Caki2 (cell line): ENCODE measurements at places on chromosomes 12 and 14.

DNA sequence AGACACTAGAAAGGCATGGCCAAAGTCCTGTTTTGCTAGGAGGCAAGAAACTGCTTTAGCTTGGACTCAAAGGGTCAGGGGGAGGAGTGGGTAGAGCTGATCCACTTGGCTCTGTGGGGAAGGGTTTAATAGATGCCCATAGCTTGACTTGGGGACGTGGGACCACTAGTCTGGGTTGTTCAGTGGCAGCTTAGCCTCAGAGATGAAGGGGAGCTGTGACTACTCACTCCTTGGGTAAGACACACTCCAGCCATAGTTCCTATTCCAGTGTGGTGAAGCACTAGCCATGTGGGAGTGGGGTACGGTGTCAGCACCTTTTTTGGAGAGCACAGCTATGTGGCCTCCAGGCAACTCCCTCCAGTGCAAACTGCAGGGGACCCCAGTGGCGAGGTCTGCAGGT, 257.3 kb downstream of the TMEM121 start:
- no peak for DNase-seq

DNA sequence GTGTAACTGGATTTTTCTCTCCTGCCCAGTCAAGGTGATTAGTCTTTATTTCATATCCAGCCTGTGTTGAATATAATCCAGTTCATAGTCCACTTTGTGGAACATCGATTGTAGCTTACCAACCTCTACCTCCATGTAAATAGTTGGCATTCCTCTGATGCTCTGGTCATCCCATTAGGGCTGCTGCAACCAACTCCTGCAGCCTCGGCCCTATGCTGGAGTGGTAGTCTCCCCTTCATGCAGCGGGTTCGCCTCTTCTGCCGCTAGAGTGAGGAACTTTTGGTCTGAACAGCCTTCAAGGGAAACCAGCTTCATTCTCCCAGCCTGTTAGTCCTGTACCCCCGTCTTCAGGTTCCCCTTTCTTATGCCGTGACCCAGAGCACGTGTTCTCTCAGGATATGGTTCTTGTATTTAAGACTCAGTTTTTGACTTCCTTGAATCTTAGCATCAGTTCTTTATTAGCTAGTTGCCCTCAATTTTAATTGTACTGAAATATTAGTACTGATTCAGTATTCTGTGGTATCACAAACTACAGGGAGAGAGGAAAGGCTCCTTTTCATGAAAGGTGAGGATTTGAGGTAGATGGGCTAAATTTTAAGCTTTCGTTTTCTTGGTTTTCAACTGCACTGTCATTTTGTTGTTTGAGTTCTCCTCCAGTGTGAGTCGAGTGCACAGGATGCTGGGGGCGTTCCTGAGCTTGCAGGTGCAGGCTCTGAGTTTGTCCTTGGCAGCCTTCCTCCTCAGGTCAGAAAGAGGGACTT, 33.2 kb downstream of the ZNF664 start:
- no peak for DNase-seq

- no peak for DNase-seq
These were observed 12.1 kb downstream of the ACADS start for GRCh38 chr12:120737557-120738251.

GRCh38 chr12:116317986-116318575, 40.6 kb upstream of the MED13L start:
- no peak for DNase-seq

DNA sequence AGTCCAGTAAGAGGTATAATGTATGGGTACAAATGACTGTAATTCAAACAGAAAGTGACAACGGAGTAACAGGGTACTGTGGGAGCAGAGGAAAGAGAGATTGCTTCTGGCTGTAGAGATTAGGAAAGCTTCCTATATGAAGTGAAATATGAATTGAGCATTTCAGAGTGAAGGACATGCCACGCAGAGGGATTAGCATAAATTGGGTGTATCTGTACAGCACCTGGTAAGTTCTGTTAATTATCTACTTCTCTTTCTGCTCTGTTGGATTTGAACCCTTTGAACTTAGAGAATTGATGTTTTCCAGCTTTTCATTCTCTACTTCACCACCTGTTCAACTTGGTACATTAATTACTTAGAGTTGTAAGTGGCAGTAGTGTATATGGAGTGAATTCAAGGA, 8.8 kb downstream of the STK38L start:
- no peak for DNase-seq

DNA sequence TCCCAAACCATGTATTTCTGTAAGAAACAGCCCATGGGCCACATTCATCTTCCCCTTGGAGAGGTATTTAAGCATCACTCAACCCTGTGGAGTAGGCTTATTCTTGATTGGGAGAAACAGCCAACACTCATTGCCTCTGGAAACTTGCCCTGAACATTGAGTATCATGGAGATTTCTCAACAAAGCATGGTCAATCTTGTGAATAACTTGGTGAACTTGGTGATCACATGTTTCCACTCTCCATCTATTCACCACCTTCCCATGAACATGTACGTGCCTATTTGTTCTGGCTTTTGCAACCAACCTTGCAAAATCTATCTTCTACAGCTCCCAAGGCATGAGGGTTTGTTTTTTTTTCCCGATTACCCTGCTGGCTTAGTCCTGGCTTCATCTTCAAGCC, 163.2 kb downstream of the PAH start:
- no peak for DNase-seq

DNA sequence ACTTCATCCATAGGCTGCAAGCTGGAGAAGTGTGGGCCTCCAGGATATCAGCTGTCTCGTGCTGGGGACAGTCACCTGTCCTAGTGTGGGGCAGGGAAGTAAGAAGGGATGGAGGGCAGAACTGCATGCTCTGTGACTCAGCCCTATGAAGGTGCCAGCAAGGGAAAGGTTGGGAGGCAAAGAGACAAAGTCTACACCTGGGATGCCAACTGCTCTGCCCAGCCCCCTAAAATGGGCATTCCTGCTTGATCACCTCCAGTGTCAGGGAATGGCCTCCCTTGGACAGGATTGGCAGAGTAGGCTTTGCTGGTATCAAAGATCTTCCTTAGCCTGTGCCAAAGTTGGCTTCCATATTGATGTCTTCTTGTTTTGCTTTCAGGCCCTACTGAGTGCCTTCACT, 335.0 kb downstream of the BCL11B start:
- DNase-seq: no peak

- DNase-seq: no peak
These were observed at the start of gene DNAJC22 for GRCh38 chr12:49346659-49347310. DNAJC22 (plus strand) TSS chr12:49346888; CDS start chr12:49348873, 1,985 bp downstream.

DNA sequence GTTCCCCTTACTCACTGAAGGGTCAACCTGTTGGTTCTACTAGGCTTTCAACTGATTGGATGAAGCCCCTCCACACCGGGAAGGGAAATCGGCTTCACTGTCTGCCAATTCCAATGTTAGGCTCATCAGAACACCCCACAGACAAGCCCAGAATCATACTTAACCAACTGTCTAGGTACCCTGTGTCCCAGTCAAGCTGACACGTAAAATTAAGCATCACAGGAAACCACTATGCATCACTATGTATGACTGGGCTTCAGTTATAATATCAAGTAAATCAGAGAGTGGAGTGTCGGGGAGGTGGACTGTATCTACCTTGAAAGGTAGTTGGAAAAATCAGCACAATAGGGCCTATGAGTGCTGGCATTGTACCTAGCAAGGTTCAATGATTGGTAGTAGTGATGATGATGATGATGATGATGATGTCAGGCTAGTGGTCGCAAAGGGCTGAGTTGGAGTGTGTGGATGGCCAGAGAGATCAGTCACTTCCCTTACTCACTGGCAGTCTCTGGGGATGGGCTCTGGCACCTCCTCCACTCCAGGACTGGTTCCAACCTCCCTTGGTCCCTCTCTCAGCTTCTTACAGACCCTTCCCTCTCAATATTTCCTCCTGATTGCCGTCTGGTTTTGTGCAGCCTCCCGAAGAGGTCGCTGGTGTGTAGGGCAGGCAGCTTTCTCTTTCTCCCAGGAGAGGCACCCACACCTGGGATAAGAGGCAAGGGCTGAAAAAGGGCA, 3.3 kb upstream of the ATG101 start:
- no peak for DNase-seq

GRCh38 chr12:45718306-45718705, 11.2 kb upstream of the ARID2 start:
- DNase-seq: no peak

DNA sequence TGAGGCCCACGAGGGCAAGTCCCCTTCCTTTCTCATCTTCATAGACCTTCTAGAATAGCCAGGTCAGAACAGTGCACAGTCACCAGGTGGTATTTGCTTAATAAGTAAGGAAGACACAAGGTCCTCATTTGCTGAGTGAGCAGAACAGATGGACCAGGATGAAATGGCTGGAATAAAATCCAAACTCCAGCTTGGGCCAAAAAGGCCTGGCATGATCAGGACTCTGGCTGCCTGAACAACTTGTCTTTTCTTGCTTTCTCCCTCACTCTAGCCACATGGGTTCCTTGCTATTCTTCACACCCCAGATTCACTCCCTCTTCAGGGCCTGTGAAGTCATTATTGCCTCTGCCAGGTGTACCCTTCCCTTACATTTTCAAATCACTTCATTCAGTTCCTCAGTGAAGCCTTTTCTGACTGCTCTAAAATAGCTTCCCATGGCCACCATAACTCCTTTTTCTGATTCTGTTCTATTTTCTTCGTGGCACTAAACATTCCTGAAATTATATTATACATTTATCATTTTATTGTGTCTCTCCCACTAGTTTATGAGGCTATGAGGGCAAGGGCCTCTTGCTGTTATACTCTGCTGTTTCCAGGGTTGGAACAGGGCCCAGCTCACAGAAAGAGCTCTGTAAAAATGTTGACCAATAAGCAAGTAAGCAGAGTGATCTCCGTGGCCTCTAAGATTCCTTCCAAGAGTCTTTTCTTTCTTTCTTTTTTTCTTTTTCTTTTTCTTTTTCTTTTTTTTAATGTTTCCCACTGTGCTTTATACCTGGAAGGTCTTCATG, 150.8 kb downstream of the TTC8 start:
- DNase-seq: no peak

GRCh38 chr12:46384451-46385309, 12.1 kb upstream of the SLC38A2 start:
- DNase-seq: no peak

DNA sequence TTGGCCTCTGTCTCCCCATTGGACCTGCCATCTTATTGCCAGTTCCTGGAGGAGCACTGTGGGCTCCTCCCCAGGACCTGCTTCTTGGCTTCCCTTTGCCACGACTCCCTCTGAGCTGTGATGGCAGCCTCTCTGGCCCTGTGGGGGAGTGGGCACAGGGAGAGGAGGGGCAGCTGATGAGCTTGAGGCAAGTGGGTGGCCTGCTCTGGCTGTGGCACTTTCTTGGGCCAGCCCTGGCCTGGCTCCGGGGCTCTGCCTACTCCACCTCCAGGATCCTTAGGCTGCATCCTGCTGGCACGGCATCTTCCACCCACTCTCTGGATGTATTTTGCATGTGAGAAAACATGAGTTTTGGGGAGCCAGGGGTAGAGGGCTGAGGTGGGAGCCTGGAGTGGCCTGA, 32.6 kb upstream of the MUCL1 start:
- DNase-seq: no peak

DNA sequence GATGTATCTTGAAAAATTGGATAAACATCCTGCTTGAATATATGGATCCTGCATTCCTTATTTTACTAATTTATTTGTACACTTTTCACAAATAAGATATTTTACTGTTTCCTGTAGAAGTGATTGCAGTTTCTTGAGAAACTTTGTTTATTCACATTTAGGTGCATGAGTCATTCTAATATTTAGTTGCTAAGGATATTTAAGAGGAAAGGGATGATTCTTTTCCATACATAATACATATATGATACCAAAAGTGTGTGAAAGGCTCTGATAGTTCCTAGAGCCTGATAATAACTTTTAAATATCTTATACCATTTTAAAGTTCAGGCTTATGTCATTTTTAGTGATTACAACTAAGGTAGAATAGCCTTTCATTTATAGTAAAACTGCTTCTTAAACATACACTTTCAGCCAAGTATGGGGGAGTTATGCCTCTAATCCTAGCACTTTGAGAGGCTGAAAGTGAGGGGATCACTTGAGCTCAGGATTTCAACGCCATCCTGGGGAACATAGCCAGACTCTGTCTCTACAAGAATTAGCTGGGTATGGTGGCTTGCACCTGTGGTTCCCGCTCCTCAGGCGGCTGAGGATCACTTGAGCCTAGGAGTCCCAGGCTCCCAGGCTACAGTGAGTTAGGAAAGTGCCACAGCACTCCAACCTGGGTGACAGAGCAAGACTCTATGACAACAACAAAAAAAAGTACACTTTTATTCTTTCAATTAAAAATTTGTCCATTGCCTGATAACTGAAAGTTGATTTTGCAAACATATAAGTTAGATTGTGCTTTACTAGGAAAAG, 262.6 kb upstream of the LRIG3 start:
- no peak for DNase-seq

- no peak for DNase-seq
These were observed 32.8 kb upstream of the CMKLR1 start for GRCh38 chr12:108371801-108372344.

GRCh38 chr12:124035163-124035562, 62.1 kb downstream of the ZNF664 start:
- no peak for DNase-seq

DNA sequence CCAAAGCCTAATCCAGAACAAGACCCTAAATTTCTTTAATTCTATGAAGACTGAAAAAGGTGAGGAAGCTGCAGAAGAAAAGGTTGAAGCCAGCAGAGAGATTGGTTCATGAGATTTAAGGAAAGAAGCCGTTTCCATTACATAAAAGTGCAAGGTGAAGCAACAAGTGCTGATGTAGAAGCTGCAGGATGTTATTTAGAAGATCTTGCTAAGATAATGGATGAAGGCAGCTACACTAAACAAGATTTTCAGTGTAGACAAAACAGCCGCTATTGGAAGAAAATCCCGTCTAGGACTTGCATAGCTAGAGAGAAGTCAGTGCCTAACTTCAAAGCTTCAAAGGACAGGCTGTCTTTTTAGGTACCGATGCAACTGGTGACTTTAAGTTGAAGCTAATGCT, 65.4 kb upstream of the AMIGO2 start:
- no peak for DNase-seq

DNA sequence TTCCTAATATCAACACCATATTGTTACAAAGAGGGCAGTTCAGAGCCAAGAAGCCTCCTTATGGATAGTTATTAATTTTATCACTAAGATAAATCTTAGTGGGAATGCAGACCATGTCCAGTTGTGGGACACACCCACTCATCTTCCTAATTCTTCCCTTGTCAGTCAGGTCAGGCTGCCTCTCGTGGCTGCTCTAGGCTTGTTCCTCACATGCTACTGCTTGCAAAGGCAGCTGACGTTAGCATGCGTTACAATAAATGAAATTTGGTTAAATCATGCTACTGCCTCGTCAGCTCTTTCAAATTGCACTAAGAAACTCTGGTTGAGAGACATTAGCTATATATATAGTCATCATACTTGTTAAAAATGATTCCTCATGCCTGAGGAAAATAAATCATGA, 108.4 kb downstream of the CAND1 start:
- DNase-seq: no peak

- DNase-seq: no peak
These were observed 431.2 kb upstream of the PDE3A start for GRCh38 chr12:19937161-19937560.
